ENCODE measurements at places on chromosomes 2 and 18.

- no peak overlapping the region for H3K27ac ChIP-seq
- no peaks in the 10 kb centered on the region for H3K4me1 ChIP-seq
- H3K4me3 ChIP-seq = no peak overlapping the region
- H3K36me3 ChIP-seq = no peaks in the 10 kb centered on the region
- no peak for DNase-seq
These were observed 773.7 kb downstream of the TSN start for GRCh38 chr2:122528958-122529705.

DNA sequence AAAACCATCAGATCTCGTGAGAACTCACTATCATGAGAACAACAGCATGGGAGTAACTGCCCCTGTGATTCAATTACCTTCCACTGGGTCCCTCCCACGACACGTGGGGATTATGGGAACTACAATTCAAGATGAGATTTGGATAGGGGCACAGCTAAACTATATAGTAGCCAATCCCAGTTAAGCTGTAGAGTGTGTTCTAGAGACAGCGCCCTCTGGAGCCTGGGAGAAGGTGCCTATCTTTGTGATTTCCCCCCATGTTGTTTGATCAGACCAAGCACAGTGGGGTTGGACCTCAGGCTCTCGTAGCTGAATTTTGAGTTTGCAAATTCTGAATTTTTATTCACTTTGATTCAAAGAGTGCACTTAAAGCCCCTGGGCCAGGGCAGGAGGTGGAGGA, 108.2 kb upstream of the TWIST2 start:
- no peaks in the 10 kb centered on the region for H3K4me1 ChIP-seq
- no peak for DNase-seq
- H3K4me3 ChIP-seq = no peak overlapping the region
- H3K36me3 ChIP-seq = no peaks in the 10 kb centered on the region

DNA sequence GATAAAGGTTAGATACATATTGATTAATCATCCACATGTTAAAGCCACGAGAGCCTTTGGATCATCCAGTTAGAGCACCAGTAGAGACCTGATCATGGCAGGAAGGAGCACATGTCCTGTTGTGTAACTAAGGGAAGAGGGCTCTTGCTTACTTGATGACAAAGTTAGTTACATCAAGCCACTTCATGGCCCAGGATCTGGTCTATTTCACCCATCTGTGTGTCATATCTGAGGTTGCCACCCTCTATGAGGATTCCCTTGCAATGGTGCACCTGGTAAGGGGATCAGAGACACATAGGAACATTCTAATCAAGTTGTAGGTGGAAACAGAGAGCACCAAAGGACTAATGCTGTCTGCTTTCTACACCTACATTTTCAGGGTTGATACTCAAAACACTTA, 6.7 kb downstream of the ANKAR start:
- no peaks in the 10 kb centered on the region for H3K27me3 ChIP-seq
- peaks cover 8% of the 10 kb centered on the region for H3K4me1 ChIP-seq
- no peak overlapping the region for H3K27ac ChIP-seq

GRCh38 chr18:79859314-79859713, 61.6 kb downstream of the KCNG2 start:
- H3K27ac ChIP-seq = no peak overlapping the region
- no peak overlapping the region for H3K4me3 ChIP-seq
- H3K36me3 ChIP-seq = no peaks in the 10 kb centered on the region
- no peak for DNase-seq
- H3K27me3 ChIP-seq = no peaks in the 10 kb centered on the region

- H3K27ac ChIP-seq = no peak overlapping the region
- peak; percentile 72 for DNase-seq
- no peaks in the 10 kb centered on the region for H3K27me3 ChIP-seq
- no peak overlapping the region for H3K4me3 ChIP-seq
- no peaks in the 10 kb centered on the region for H3K36me3 ChIP-seq
- no peaks in the 10 kb centered on the region for H3K4me1 ChIP-seq
These were observed 391.5 kb upstream of the VWC2L start for GRCh38 chr2:214019229-214019972.

- H3K27me3 ChIP-seq = no peaks in the 10 kb centered on the region
- H3K4me3 ChIP-seq = no peak overlapping the region
These were observed 183.4 kb upstream of the FOSL2 start for GRCh38 chr2:28209261-28209691.

DNA sequence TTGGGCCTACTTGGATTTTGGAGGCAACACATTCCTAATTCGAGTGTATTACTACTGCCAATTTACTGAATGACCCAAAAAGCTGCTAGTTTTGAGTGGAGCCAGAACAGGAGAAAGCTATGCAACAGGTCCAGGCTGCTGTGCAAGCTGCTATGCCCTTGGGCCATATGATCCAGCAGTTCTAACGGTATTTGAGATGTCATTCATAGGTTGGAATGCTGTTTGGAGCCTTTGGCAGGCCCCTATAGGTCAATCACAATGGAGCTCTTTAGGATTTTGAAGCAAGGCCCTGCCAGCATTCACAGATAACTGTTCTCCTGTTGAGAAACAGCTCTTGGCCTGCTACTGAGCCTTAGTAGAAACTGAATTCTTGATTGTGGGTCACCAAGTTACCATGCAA, 368.7 kb downstream of the CDH19 start:
- H3K4me3 ChIP-seq = no peak overlapping the region
- H3K4me1 ChIP-seq = no peaks in the 10 kb centered on the region
- H3K36me3 ChIP-seq = no peaks in the 10 kb centered on the region
- no peaks in the 10 kb centered on the region for H3K27me3 ChIP-seq
- no peak overlapping the region for H3K27ac ChIP-seq

Data from tibial artery (tissue), 4 donors.